Activated gamma-delta T cell treated with Interleukin-2 at 50 U/mL for 16 hours (primary cell): ENCODE measurements at places on chromosomes 7 and 10.

DNA sequence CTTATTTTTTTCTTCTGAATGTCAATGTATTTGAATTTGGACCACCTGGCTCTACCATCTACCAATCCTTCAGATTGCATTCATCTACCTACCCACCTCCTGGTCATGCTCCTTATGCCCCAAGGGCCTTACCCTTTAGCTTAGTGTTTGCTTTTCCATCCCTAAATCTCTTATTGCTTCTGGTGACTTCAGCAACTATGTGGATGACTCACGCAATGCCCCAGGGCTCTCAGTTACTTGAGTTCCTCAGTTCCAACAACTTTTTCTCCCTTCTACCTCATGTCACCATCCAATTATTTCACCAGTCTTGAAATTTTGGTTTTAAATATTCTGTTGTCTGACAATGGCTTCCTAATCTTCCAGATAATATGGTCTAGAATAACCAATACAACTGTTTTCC, 118.9 kb downstream of the CFAP58 start:
- no peak for DNase-seq

GRCh38 chr10:137606-138005, 2.4 kb downstream of the ZMYND11 start:
- no peak for DNase-seq

- no peak for DNase-seq
Measured at GRCh38 chr10:124956764-124957163, 14.8 kb downstream of the ZRANB1 start.

DNA sequence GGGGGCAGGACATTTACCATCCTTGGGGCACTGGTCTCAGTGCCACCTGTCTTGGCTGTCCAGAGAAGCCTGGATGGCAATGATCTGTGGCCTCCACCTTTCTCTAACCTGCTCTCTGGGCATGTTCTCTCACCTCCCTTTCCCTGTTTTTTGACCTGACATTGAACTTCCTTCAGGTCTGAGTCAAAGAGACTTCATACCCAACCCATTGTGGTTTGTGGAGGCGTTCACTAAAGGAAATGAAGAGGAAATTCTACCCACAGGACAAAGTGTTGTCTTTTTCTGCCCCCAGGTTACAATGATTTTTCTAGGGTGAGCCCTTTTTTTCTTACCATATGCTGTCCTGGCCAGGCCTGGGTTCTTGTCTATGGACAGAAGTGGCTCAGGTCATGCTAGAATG, 76.6 kb downstream of the CYP26A1 start:
- DNase-seq: no peak

DNA sequence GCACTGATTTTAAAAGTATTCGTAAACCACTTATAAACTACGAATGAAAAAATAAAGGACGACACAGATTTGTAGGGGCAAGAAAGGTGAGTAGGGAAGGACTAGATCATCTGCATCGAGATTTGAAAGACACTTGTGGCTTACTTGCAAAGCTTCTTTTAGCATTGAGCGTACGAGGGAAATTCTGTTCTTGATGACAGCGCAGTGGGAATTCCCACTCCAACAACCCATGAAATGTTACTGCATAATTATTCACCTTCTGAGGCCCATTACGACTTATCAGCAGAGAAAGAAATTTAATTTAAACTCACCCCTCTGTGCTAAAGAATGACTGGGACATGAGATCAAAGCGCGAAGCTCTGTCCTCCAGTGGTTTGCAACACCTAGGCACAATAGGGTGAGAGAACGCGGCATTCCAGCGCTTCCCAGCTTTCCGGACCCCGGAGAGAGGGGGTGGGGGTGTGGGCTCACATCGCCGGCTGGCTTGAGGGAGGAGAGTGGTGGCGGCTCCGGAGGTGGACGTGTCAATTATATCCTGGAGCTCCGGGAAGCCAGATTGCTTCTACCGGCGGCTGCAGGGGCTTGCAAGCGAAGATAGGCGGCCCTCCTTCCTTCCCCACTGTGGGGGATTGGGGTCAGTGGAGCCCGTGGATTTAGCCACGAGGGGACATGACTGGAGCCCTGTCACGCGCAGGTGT, 10.3 kb downstream of the SP8 start:
- DNase-seq: no peak

DNA sequence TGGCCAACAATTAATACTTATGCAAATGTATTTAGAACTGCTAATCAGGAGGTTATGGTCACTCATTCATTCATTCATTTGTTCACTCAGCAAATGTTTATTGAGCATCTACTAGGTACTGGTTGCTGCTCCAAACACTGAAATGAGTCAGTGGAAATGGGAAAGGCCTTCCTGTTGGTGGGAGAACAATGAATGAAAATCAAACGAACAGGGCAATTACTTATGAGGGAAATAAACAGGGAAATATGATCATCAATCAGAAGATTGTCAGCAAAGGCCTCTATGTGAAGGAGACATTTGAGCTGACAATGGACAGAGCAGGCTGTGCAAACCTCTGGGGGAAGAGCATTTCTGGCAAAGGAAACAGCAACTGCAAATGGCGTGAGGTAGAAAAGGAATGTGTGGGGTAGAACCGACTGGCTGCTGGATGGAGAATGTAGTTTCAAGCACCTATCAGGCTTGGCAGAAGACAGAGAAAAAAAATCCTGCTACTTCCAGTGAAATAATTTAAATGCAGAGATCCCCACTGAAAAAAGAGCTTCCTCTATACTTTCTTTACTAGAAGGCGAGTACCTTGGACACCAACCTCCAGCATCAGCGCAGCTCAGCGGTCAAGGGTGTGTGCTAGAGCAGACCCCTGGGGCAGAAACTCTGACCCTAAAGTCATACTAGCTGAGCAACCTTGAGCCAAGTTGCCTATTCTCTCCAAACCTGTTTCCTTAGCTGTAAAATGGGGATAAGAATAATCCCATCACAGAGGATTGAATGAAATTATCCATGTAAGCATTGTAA, 108.8 kb upstream of the EEPD1 start:
- no peak for DNase-seq

DNA sequence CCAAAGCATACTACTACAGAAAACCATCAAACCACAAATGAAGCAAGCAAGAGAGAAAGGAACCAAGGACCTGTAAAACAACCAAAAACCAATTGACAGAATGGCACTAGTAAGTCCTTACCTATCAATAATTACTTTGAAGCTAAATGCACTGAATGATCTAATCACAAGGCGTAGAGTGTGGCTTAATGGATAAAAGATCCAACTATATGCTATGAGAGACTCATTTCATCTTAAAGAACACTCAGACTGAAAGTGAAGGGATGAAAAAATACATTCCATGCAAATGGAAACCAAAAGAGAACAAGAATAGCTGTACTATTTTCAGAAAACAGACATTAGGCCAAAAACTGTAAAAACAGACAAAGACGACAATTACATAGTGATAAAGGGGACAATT, 70.7 kb downstream of the CRPPA start:
- no peak for DNase-seq

DNA sequence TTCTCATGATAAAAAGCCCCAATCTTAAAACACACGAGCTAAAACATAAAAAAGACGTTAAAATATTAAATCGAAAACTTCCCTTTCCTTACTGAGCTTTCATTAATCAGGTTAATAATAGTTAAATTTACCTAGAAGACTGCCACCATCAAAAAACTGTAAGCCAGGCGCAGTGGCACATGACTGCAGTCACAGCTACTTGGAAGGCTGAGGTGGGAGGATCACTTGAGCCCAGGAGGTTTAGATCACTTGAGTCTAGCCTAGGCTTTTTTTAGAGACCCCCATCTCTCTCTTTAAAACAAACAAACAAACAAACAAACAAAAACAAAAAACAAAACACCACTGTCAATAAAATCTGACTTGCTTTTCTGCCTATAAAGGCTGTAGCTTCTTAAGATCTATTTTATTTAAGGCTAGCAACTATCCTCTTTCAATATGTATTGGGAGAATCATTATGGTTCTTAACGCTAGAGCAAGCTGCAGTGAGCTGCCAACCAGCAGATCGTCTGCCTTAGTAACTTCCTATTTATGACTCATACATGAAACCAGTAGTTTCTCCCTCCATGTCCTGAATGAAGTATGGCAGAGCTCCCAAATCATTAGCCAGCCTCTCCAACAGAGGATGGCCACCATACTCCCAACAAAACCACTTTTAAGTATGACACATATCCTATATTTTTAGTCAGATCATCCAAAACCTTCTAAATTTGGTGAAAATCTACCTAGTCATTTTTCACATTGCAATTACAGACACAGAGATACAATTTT, 163.7 kb downstream of the SRPK2 start:
- no peak for DNase-seq

DNA sequence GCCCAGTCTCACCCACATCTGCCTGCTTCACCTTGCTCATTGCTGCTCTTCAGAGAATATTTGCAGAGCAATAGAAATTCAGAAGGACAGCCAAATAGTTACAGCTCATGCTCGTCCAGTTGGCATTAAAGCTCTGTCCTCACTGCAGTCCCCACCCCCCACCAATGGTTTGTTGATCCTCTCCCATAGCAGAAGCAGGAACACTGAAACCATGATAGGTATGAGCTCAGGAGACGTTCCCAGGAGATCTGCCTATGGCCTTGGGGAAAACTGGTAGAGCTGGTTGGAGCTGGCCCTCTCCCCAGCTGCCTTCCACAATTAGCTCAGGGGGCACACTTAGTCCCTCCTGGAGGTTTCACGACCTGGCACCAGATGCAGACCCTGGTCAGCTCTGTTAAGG, 68.6 kb upstream of the KMT2C start:
- DNase-seq: no peak

DNA sequence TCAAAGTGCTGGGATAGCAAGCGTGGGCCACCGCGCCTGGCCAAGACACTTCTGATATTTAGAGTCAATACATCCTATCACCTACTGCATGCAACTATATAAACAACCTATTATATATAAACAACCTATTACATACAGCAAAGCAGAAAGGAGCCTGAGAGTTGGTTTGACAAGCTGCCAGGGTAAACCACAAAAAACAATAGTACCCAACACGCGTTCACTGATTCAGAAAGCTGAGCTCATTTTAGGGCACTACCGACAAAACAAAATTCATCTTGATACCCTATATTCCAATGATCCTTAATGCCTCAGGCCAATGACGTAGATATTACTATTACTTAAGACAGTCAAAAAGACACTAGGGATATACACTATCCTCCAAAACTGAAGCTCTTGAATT, 16.2 kb downstream of the MALSU1 start:
- DNase-seq: no peak

DNA sequence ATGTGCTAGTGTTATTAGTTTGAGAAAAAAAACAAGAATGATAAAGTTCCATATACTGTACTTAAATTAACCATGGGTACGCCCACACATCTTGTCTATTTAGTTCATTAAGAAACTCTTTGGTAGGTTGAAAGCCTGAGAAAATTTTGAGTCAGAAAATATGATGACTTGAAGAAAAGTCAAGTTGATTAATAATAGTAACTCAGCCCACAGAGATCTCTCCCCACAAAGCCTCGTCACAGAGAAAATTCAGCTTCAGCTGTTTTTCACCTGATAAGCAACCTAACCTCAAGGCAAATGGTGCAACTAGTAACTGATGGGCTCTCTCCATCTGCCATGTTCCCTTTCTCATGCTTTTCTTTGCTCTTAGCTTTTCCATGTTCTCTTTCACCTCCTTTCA, 1021.6 kb downstream of the GATA3 start:
- no peak for DNase-seq

GRCh38 chr7:36082910-36083309, 70.1 kb upstream of the EEPD1 start:
- no peak for DNase-seq

GRCh38 chr7:127245002-127245401, 7.7 kb downstream of the GRM8 start:
- no peak for DNase-seq

DNA sequence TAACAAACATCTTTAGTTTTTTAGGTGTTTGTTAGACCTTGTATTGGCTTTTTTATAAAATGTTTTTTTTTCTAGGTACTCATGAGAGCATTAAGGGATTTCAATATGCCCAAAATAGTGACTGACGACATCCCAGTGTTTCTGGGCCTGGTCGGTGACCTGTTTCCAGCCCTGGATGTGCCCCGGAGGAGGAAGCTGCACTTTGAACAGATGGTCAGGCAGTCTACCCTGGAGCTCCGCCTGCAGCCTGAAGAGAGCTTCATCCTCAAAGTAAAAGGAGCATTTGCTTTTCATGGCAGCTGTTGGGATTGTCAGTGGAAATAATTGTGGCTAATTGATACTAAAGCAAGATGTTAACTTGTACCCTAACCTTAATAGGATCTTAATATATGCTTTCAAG, 161.5 kb downstream of the DNAH11 start:
- DNase-seq: no peak
